ENCODE measurements at places on chromosomes 7 and 10.
A peak's percentile ranks its signal among the peaks of the same experiment; 100 is the strongest.

GRCh38 chr7:99170065-99170729, 26.3 kb upstream of the SMURF1 start:
- no peak for DNase-seq

GRCh38 chr10:57849691-57850357, 417.9 kb downstream of the IPMK start:
- DNase-seq: no peak

GRCh38 chr7:131110297-131111080, 217.2 kb upstream of the MKLN1 start:
- peak; percentile 42 for DNase-seq

- peak; percentile 80 for DNase-seq
Measured at GRCh38 chr10:101297901-101298486, 56.0 kb upstream of the BTRC start.

DNA sequence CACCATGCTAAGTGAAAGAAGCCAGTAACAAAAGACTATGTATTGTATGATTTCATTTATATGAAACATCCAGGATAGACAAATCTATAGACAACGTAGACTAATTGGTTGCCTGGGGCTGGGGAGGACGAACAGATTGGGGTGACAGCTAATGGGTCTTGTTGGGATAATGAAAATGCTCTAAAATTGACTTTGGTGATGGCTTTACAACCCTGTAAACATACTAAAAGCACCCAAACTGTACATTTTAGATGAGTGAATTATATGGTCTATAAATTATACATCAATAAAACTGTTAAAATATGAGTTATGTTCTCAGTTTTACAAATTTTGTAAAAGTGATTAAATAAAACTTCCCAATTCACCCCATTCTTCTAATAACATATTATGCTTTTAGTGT, 261.5 kb downstream of the ELMO1 start:
- no peak for DNase-seq

DNA sequence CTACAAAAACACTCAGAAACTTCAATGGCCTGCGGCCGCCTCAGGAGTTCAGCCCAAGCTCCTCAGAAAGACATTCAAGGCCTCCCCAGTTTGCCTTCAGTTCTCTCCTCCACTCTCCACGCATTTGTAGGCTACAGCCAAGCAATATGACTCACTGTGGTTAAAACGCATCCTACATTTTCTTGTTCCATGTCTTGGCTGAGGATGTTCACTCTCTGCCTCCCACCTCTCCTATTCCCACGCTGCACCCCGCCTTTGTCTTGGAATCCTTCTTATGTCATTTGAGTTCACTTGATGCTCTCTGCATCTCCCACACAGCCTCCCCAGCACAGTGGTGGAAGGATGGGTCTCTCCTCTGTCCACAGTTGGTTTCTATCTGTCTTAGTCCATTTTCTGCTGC, 184.8 kb downstream of the NPSR1 start:
- DNase-seq: no peak

DNA sequence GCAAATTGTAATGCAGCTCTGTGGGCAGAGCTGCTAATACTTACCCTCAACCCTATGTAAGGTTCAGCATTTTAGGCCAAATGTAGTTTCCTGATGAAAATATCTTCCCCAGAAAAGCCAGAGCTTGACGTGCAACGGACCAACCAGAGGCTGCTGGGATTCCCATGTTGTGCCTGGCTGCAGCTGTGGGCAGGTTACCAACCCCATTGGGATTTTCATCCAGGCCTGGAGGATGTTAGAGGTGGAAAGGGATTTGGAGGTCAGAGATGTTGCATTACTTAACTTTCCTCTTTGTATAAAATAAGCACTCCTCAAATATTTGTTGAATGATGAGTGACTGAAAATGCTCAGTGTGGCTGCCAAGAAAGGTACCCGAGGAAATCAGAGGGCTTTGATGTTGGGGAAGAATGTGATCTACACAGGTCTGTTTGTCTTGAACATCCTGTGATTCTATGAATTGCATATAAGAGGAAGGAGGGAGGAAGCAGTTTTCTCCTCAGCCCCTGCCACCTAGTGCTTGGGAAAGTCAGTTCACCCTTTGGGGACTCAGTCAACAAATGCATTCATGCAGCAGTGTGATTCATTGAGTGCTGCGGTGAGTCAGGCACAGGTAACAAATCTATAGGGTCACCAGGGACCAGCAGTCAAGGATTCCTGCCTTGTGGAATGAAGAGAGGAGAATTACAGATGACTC, 487.2 kb downstream of the RPS24 start:
- DNase-seq: no peak

DNA sequence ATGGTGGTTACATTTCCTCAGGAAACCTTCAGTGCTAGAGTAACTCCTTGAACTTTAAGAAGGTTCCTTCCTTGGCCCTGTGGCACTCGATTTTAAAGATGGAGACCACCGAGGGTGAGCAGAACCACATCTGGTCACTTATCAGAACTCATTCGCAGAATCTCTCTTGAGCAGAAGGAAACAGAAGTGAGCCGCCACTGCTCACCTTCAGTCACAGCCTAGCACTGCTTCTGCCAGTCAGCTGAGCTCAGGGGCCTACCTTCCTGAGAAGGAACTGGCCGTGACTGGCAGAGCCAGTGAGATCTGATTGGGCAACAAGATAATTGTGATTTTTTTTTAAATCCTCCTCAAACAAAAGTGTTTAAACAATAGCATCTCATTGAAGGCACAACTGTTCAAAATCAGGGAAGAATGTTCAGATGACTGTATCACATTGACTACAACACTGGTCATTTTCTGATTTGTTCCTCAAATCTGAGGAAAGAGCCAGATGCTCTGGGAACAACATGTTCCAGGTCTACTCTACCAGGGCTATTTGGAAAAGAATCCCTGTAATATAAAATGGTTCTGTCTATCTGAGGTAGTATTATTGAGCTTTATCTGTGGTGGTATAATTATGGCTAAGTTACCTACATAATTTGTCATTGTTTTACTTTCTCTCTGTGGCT, 2.7 kb upstream of the SYPL1 start:
- no peak for DNase-seq

DNA sequence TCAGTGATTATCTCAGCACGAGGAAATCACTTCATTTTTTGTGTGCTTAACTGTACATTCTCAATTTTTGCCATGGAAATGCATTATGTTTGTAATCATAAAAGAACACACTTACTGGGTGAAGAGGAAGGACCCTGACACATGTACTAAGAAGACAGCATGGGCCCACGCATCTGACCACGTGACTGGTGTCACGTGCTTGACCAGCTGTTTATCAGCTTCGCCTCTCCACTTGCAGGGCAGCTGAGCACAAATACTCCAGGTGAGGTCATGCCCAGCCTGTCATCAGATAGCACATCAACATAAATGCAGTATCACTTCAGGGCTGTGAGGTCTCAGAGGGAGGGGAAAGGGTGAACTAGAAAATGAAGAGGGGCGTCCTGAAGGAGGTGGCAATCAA, 179.8 kb downstream of the EBF3 start:
- no peak for DNase-seq

DNA sequence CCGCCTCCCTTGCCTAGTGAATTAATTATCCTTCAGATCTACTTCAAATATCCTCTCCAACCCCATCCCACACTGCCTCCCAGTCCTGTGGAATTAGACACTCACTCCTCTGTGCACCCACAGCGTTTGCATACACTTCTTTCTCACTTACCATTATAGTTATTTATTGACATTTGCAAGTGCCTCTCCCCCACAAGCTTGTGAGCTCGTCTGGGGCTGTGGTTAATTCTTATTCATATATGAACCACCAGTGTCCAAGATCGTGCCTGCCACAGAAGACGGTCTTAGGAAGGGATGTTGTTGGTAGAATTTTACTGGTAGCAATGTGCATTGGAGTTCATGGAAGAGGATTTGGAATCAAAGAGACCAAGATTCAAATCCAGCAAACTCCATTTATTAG, 68.1 kb upstream of the AOAH start:
- no peak for DNase-seq

DNA sequence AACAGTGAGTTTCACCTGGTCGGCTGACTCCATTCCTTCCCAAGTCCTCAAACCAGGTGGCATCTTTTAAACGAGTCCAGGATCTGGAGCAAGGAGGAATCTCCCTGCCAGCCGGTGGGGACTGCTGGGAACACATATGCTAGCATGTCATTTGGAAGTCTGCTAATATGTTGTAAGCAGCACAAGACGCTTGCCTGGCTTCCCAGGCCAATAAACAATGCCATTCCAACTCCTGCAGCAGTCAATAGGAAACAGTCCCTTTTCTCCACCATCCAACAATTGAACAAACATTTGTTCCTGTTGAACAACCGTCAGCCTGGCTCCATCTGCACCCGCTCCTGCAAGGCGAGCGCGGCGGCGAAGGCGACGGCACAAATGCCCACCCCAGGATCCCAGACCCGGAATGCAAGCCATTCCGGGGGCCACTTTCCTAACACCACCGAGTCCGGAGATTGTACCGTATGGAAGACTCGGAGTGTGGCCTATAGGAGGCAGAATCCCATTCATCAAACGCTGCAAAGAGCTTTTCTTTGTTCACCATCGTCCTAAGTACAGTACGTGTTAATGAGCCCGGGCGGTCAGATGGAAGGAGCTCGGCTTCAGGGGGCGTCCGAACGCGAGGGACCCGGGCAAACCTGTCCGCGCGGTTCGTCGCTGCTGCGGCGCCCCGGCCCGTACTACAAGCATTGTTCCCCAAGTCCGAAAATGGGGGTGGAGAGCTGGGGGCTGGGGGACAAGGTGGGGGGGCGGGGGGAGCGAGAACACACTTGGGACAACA, 1.6 kb downstream of the FAM53B start:
- peak; percentile 67 for DNase-seq

DNA sequence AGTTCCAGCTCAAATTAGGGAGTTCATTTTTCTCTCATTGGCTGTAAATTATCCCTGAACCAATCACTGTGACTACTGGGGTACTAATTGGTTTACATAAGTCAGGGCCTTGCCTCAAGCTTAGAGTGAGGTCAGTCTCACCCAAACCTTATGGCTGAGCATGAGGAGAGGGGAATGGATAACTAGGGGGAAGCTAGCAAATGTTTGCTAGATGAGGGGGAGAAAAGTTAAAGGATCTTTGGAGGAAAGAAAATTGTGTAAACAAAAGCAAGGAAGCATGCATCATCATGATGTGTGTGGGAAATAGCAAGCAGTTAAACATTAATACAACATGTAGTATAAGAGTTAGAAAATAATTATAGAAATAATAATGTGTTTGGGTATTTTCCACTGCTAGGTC, 121.9 kb downstream of the BBS9 start:
- DNase-seq: no peak

- no peak for DNase-seq
Measured at GRCh38 chr10:75980419-75981002, 549.1 kb downstream of the LRMDA start.

GRCh38 chr10:132546567-132547420, 9.2 kb downstream of the INPP5A start:
- DNase-seq: no peak

Data from erythroblast (primary cell).